Effector memory CD4-positive, alpha-beta T cell (primary cell): ENCODE measurements at places on chromosomes 4 and X.

- no peak for DNase-seq
Observed at GRCh38 chr4:102318105-102318504, 27.2 kb downstream of the SLC39A8 start.

GRCh38 chrX:10083809-10084208 is 73.0 kb upstream of the CLCN4 start:
- DNase-seq: no peak

DNA sequence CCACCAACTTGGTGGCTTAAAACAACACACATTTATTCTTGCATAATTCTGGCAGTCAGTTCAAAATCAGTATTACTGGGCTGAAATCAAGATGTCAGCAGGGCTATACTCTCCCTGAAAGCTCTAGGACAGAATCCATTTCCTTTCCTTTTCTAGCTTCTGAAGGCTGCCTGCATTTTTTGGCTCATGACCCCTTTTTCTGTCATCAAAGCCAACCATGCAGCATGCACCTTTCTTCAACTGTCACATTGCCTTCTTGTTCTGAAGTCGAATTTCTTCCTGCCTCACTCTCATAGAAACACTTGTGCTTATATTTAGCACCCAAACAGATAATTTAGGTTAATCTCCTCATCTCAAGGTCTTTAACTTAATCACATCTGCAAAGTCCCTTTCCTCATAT is 79.8 kb upstream of the PPP1R2C start:
- no peak for DNase-seq

DNA sequence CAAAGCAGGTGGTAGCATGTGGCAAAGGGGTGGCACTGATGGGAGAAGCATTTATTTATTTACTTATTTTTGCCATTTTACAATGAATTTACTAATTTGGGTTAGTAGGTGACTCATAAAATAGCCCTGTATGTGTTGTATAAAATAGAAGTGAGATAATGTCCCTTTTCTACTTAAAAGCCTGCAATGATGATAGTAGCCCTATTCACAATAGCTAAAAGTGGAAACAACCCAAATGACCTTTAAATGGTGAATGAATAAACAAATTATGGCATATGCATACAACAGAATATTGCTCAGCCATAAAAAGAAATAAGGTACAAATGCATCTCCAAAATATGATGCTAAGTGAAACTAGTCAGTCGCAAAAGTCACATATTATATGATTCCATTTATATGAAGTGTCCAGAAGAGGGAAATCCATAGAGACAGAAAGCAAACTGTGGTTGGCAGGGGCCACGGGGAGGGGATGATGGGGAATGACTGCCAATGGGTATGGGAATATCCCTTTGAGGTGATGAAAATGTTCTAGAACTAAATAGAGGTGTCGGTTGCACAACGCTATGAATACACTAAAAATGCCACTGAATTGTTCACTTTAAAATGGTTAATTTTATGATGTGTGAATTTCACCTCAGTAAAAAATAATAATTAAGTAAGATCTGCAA is 35.8 kb upstream of the FAM9C start:
- DNase-seq: no peak

GRCh38 chr4:39324897-39325613 is 41.1 kb downstream of the RFC1 start:
- no peak for DNase-seq

GRCh38 chrX:143472347-143472938 is 44.8 kb downstream of the SPANXN3 start:
- no peak for DNase-seq
